ENCODE measurements at places on chromosomes 2 and 18. TPM values are rescaled to one million over a fixed set of nuclear protein-coding genes. Genes with fewer than 3 reads are reported as not detected.
A peak's percentile ranks its signal among the peaks of the same experiment; 100 is the strongest.

DNA sequence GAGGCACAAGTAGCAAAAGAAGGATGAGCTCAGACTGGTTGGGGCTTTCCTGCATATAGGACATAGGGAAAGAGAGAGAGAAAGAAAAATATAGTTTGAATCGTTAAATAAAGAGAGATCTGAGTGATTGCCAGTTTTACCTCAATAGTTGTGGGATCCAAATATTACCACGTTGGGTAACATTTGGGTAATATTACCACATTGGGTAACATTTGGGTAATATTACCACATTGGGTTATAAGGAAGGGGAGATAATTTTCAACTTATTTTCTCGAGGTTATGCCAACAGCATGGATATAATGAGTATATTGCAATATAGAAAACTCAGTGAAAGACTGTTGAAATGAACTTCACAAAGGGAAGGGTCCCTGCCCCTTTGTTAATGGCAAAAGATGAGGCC is 20.7 kb downstream of the SP140 start:
- no peak overlapping the region for H3K4me3 ChIP-seq
- H3K27me3 ChIP-seq: peaks cover 26% of the 10 kb centered on the region
- no peaks in the 10 kb centered on the region for H3K36me3 ChIP-seq
- no peak overlapping the region for H3K27ac ChIP-seq
- no peaks in the 10 kb centered on the region for H3K4me1 ChIP-seq
- no peak for DNase-seq

- H3K27me3 ChIP-seq: no peaks in the 10 kb centered on the region
- peaks cover 4% of the 10 kb centered on the region for H3K4me1 ChIP-seq
- H3K4me3 ChIP-seq: no peak overlapping the region
- H3K27ac ChIP-seq: peak overlapping the region; percentile 37
- peaks cover 1% of the 10 kb centered on the region for H3K36me3 ChIP-seq
These were observed 19.5 kb downstream of the MRPL44 start for GRCh38 chr2:223976635-223977226.

Gene NMUR1
- 0.10 TPM for total RNA-seq

- peaks cover 41% of the 10 kb centered on the region for H3K4me1 ChIP-seq
- no peaks in the 10 kb centered on the region for H3K27me3 ChIP-seq
- H3K4me3 ChIP-seq: no peak overlapping the region
- H3K27ac ChIP-seq: peak overlapping the region; percentile 96
- H3K36me3 ChIP-seq: no peaks in the 10 kb centered on the region
- no peak for DNase-seq
These were observed 43.9 kb upstream of the DNAH7 start for GRCh38 chr2:196112418-196113034.

- no peak for DNase-seq
- no peaks in the 10 kb centered on the region for H3K27me3 ChIP-seq
- H3K4me1 ChIP-seq: peaks cover 3% of the 10 kb centered on the region
These were observed 131.5 kb upstream of the SNTG2 start for GRCh38 chr2:819121-819520.

DNA sequence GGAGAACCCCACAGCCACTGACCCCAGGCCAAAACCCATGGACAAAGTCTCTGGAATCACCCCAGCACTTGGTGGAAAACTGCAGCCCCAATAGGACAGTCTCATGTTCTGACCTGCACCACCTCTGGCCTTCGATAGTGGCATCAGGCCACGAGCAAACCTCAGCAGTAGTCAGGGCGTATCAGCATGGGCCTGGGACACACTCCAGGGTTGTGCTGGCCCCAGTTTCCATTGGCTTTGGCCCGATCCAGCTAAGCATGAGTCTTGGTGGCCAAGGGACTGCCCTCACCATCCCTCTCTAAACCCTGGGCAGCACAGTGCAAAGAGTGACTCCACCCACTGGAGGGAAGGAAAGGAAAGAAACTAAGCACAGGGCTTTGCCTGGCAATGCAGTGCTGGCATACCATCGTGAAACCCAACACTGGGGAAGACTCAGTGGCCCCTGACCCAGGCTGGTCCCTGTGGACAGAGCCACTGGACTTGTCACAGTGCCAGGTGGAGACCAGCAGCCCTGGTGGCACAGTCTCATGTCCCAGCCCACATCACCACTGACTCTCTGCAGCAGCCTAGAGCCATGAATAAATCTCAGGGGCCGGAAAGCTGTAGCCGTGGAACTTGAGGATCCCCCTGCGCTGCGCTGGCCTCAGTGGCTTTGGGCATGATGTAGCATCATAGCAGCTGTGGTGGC is 46.3 kb downstream of the ZNF519 start:
- no peaks in the 10 kb centered on the region for H3K27me3 ChIP-seq
- no peak for DNase-seq
- H3K36me3 ChIP-seq: no peaks in the 10 kb centered on the region
- H3K4me3 ChIP-seq: no peak overlapping the region
- H3K27ac ChIP-seq: no peak overlapping the region

Gene KLHL41
- 1.4 TPM for total RNA-seq

GRCh38 chr2:201149064-201149820 is 33.3 kb downstream of the CFLAR start:
- peaks cover 35% of the 10 kb centered on the region for H3K4me1 ChIP-seq
- DNase-seq: no peak
- H3K27me3 ChIP-seq: no peaks in the 10 kb centered on the region
- H3K27ac ChIP-seq: peak overlapping the region; percentile 84
- H3K4me3 ChIP-seq: no peak overlapping the region

- H3K27me3 ChIP-seq: peaks cover 7% of the 10 kb centered on the region
- H3K4me1 ChIP-seq: peaks cover 27% of the 10 kb centered on the region
- no peaks in the 10 kb centered on the region for H3K36me3 ChIP-seq
- H3K4me3 ChIP-seq: no peak overlapping the region
- no peak for DNase-seq
- H3K27ac ChIP-seq: peak overlapping the region; percentile 46
These were observed 92.3 kb upstream of the SMAD2 start for GRCh38 chr18:48022531-48023329.

DNA sequence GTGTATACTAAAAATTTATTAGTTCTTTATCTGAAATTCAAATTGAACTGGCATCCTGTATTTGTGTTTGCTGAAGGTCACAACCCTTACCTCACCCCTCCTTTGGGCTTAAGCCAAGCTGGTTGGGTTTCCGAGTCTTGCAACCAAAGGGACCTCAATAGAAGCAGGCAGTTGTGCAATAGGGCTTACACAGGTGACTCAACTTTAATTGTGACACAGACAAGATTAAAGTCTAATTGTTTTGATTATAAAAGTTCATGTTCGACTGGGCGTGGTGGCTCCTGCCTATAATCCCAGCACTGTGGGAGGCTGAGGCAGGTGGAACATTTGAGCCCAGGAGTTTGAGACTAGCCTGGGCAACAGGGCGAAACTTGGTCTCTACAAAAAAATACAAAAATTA is 71.5 kb downstream of the RAB31 start:
- no peak for DNase-seq
- H3K4me3 ChIP-seq: no peak overlapping the region
- peaks cover 2% of the 10 kb centered on the region for H3K36me3 ChIP-seq

Gene ANKRD53
- total RNA-seq: 1.8 TPM

Gene NYAP2
- total RNA-seq: not detected
